ENCODE measurements at places on chromosomes 4 and X. TPM values are rescaled to one million over a fixed set of nuclear protein-coding genes. Genes with fewer than 3 reads are reported as not detected.

BMP3 gene
- 5.7 TPM for polyA plus RNA-seq

BMPR1B gene
- 19.2 TPM for polyA plus RNA-seq

HTN1 gene
- not detected for polyA plus RNA-seq

SPANXB1 gene
- not detected for polyA plus RNA-seq

USP17L12 gene
- not detected for polyA plus RNA-seq

PAGE1 gene
- not detected for polyA plus RNA-seq

TCP11X2 gene
- 0.43 TPM for polyA plus RNA-seq

LDB2 gene
- polyA plus RNA-seq: 44.4 TPM

CXCL6 gene
- 1.5 TPM for polyA plus RNA-seq

DMRTC1 gene
- 1.5 TPM for polyA plus RNA-seq

SPATA4 gene
- polyA plus RNA-seq: 1.2 TPM

PLS3 gene
- polyA plus RNA-seq: 30.9 TPM

CFAP299 gene
- 4.5 TPM for polyA plus RNA-seq

PRICKLE3 gene
- polyA plus RNA-seq: 3.1 TPM

CYLC1 gene
- not detected for polyA plus RNA-seq

COX7B2 gene
- not detected for polyA plus RNA-seq

ZXDA gene
- 6.0 TPM for polyA plus RNA-seq

VCX3B gene
- polyA plus RNA-seq: 0.38 TPM

RS1 gene
- 0.33 TPM for polyA plus RNA-seq

GLRA2 gene
- 49.6 TPM for polyA plus RNA-seq

ZNF330 gene
- 38.3 TPM for polyA plus RNA-seq

TMEM144 gene
- polyA plus RNA-seq: 4.4 TPM

MRFAP1L1 gene
- 146 TPM for polyA plus RNA-seq

JADE3 gene
- polyA plus RNA-seq: 11.8 TPM

CT45A2 gene
- polyA plus RNA-seq: not detected

PTCHD1 gene
- 8.8 TPM for polyA plus RNA-seq
